Uterus (tissue), 4 donors: ENCODE measurements at places on chromosomes 3 and 15.
A peak's percentile ranks its signal among the peaks of the same experiment; 100 is the strongest.

GRCh38 chr3:196596355-196596754, 27.9 kb downstream of the FBXO45 start:
- no peak for DNase-seq

- peak; percentile 73 for DNase-seq
Measured at GRCh38 chr3:119579366-119580066, at the start of gene ADPRH. TSS of gene ADPRH (plus strand) at chr3:119579492. CDS start at chr3:119582170, 2,678 bp downstream.

- DNase-seq = peak; percentile 16
Measured at GRCh38 chr15:78766041-78766440, 45.2 kb downstream of the ADAMTS7 start.

DNA sequence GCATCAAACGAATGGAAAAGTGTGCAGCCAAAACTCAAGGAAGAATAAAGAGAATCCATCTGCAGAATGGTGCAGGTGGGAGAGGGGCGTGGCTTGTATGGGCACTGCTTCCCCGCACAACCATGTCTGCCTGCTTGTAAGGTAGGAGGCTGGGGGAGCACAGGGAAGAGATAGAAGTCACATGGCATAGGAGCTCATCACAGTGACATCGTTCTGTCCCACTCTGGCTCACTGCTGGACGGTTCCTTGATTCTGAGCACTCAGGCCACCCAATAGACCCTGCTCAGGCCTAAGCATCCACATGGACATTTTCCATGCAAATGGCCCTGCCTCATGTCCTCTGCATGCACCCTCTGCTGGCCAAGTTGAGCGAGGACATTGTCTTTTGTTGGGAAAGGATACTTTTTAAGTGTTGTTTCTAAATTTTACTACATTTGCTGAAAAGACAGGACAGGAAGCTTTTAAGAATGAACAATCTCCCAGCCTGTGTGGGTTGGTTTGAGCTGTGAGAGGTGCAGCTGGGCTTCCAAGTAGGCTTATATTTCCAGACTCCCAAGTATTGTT, 3.1 kb downstream of the MYLK start:
- no peak for DNase-seq

DNA sequence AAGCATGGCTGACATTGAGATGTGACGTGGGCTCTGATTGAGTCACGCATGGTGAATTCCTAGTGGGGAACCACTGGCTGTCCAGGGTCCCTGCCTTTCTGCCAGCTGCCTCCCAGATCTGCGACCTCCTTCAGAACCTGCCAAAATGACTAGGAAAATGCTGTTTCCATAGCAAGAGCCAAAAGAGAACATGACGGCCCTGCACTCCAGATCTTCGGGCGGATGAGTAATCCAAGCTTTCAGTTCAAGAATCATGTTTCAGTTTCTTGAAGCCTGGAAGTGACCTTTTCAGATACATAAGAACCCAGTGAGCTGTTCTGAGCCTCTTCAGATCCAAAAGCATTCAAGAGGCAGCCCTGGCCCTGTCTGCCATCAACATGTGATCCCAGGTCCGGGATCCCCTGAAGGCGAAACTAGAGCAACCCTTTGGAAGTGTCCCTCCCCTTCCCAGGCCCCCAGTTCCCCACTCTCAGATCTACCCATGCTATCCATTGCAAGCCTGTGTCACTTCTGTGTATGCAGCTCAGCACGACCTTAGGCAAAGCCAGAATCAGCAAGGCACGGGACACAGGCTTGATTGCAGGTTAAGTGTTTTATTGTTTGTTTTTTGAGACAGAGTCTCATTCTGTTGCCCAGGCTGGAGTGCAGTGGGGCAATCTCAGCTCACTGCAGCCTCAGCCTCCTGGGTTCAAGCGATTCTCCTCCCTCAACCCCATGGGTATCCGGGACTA, 19.7 kb downstream of the ANKRD63 start:
- no peak for DNase-seq

- DNase-seq = no peak
Measured at GRCh38 chr3:176296066-176296597, 901.1 kb downstream of the TBL1XR1 start.

DNA sequence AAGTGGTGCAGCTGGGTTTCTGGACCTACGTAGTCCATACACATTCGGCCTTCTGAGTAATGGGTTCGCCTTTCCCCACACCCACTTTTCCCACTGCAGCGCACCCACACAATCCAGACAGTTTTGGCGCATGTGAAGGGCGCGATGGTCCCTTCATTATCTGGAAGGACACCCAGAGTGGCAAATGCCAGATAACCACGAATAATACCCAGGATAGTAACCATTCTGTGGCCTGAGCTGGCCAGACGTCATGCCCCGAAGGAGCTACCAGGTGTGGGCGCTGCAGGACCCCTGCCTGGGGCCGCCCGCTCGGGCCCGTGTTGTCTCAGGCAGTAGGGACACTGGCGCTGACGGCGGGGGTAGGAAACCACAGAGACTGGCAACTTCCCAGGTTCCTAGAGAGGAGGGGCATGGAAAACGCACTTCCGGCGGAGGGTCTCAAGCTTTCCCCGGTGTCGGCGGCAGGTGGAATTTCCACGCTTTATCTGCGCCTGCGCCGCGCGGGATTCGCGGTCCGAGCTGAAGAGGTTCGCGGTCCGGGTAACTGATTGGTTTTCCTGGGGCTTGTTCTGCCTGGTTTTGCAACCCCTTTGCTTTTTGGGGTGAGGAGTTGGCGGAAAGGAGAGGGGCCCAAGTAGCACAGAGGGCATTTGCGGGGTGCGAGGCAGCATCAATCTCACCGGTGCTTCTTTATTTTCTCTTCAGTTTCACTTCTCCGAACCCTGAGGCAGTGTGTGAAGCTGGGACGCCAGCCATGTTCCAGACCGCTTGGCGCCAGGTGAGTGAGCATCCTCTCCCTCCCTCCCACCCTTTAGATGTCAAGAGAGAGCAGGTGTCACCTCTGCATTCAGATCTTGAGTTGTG, at the start of gene ZNF620:
ZNF620 (plus strand) TSS at position 441 of the 864 bp plus-strand sequence; CDS start at position 755, 314 bp downstream.
- DNase-seq = peak; percentile 73

GRCh38 chr15:74337146-74337545, 30.3 kb downstream of the CYP11A1 start:
- DNase-seq = no peak

DNA sequence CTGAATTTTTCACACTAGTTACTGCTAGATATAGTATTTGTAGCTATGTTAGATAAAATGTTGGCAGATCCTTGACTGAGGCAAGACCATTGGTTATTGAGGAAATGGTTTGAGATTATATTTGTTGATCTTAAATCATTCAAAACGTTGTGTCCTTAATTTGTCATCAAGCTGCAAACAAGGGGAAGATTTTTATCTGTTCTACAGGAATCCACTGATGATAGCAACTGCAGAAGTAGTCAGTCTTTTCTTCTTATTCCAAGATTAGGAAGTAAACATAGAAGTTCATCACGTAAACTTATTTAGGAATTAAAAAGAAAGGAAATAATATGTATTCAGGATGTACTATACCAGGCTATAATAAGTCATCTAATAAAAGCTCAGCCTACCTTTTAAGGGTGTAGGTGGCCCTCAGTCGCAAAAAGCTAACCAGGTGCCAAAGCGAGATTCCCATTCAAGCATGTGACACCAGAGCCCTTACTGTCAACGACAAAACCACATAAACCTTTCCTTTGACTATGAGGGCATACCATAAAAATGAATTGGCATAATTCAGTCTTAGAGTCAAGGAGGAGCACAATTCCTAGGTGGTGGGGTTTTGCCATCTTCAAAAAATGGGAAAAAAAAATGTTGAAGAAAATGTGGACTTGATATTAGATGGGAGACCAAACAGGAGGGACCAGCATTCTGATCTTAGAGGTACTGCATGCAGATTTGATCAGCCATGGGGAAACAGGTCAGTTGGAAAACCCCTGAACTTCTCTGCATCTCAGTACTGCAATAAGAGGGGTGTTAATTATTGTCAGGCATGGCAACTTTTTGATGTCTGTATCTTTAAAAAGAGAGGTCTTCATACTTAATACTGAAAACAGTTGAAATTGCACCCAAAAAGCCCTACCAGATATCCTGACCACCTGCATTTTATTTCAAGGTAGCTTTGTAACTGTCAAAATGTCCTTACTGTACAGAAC, 212.5 kb upstream of the UBE2E1 start:
- DNase-seq = no peak

GRCh38 chr15:80118956-80119355, 33.8 kb upstream of the FAH start:
- no peak for DNase-seq

GRCh38 chr3:107643038-107643883, 120.5 kb downstream of the BBX start:
- DNase-seq = no peak

DNA sequence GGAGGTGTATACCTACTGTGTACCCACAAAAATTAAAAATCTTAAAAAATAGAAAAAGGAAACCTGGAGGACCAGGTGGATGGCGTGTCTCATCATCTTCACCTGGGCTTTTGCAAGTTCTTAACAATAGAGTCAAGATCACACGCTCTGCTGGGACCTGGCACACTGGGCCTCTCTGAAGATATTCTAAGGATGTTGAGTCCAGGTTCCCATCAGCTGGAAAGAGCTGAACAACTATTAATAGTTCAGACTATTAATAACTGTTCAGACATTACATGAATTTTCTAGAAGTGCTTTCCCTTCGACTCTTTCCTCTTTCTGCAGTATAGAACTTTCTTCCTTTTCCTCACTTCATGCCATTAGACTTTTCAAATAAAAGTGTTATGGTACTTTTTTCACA, 320.2 kb upstream of the IL12A start:
- no peak for DNase-seq

DNA sequence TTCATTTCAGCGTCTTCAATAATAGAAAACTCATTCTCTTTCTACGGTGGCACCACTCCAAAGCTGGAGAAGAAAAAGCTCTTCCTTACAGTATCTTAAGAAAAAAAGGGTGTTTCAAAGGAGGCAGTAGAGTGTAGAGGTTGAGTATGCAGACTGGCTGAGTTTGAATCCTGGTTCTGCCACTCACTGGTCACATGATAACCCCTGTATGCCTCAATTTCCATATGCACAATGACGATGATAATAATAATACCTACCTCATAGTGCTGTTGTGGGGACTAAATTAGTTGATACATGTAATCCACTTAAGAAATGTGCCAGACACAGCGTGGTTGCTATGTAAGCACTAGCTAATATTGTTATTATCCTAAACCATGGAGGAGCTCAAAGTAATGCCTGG, 4.5 kb downstream of the ANP32A start:
- DNase-seq = no peak

DNA sequence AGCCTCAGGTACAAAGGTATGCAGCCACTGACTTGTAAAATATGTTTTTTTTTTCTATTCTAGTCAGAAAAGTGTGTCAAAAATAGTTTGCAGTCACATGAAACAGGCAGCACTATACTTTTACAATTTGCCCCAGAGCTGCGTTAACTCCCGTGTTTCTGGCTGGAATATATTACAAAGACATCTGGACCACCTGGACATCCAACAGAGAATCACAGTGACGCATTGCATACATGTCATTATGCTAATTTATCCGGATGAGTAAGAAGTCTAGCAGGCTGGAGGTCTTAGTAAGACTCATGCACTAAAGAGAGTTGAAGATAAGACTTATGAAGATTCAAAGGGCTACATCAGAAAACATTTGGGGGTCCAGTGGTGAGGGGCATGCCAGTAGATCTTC, 39.2 kb upstream of the STRIT1 start:
- DNase-seq = no peak

DNA sequence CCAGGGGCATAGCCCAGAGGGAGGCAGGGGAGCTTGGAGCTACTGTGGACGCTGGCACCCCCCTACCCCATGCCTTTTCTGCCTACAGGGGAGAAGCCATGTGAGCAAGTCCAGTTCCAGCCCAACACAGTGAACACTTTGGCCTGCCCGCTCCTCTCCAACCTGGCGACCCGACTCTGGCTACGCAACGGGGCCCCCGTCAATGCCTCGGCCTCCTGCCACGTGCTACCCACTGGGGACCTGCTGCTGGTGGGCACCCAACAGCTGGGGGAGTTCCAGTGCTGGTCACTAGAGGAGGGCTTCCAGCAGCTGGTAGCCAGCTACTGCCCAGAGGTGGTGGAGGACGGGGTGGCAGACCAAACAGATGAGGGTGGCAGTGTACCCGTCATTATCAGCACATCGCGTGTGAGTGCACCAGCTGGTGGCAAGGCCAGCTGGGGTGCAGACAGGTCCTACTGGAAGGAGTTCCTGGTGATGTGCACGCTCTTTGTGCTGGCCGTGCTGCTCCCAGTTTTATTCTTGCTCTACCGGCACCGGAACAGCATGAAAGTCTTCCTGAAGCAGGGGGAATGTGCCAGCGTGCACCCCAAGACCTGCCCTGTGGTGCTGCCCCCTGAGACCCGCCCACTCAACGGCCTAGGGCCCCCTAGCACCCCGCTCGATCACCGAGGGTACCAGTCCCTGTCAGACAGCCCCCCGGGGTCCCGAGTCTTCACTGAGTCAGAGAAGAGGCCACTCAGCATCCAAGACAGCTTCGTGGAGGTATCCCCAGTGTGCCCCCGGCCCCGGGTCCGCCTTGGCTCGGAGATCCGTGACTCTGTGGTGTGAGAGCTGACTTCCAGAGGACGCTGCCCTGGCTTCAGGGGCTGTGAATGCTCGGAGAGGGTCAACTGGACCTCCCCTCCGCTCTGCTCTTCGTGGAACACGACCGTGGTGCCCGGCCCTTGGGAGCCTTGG, 5.6 kb downstream of the CIB1 start:
- DNase-seq = no peak

DNA sequence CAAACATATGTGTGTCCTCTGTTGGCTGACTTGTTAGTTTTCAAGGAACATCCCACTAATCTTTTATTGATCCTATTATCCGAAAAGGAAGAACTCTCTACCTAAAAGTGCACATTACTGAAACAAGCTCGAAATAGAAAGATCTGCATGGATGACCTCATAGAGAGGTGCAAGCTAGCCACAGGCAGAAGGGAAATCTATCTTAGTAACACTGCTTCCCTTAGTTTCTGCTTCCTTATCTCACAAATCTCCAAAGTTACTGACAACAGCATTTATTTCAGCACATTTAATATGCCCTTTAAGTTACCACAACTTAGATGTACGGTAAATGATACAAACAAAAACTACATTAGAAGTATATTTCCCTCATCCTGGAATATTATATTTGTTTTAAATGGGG, 285.1 kb upstream of the CCDC54 start:
- no peak for DNase-seq

DNA sequence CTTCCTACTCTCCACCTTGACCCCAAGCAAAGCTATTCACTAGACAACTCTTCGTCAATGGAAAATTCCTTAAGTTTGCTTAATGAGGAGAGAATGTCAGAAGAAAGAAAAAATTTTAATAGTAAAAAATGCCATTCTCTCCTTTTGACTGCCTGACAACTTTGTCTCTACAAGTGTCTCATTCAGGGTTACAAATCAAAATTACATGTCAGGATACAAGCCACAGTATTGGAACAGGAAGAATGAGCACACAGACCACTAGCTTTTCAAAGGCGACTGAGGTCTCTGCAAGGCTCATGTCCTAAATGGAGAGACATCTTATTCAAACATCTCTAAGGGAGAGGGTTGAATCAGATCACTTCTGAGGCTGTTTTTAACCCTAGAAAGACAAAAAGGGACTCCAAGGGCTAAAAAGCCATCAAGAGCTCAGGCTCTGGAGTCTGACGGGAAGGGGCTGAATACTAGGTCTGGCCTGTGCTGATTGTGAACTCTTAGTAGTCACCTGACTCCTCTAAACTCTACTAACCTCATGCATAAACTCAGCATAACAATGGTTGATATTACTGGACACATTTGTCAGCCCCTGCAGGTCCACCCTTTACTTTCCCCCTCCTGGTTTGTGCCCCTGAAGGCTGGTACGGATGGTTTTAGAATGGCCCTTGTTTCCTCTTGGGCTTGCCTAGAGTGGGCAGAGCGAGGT, 12.8 kb upstream of the MEIS2 start:
- DNase-seq = no peak
